ENCODE measurements at places on chromosomes 5 and 9. TPM values are rescaled to one million over a fixed set of nuclear protein-coding genes. Genes with fewer than 3 reads are reported as not detected.

- H3K27ac ChIP-seq, result no peak overlapping the region
- no peaks in the 10 kb centered on the region for H3K27me3 ChIP-seq
- no peaks in the 10 kb centered on the region for H3K36me3 ChIP-seq
- H3K4me1 ChIP-seq, result no peaks in the 10 kb centered on the region
These were observed 224.6 kb downstream of the DRD1 start for GRCh38 chr5:175219366-175219765.

DNA sequence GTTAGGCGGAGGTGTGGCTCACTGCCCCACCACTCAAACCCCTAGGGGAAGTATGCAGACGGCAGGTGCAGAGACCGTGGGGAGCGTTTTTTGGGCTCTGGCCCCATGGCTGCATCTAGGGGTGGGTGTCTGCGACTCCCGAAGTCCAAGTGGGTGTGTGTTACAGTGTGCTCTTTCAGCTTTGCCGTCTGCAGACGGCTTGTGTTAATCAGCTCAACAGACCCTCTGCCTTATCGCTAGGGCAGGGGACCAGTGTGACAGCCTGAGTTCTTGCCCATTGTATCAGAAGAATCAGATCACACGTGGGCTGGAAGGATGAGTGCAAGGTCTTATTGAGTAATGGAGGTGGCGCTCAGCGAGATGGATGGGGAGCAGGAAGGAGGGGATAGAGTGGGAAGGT lies 162.8 kb downstream of the ENC1 start:
- H3K27ac ChIP-seq, result no peak overlapping the region
- H3K36me3 ChIP-seq, result no peaks in the 10 kb centered on the region
- H3K4me1 ChIP-seq, result no peaks in the 10 kb centered on the region
- H3K4me3 ChIP-seq, result no peak overlapping the region
- H3K27me3 ChIP-seq, result no peaks in the 10 kb centered on the region
- no peak for DNase-seq

DNA sequence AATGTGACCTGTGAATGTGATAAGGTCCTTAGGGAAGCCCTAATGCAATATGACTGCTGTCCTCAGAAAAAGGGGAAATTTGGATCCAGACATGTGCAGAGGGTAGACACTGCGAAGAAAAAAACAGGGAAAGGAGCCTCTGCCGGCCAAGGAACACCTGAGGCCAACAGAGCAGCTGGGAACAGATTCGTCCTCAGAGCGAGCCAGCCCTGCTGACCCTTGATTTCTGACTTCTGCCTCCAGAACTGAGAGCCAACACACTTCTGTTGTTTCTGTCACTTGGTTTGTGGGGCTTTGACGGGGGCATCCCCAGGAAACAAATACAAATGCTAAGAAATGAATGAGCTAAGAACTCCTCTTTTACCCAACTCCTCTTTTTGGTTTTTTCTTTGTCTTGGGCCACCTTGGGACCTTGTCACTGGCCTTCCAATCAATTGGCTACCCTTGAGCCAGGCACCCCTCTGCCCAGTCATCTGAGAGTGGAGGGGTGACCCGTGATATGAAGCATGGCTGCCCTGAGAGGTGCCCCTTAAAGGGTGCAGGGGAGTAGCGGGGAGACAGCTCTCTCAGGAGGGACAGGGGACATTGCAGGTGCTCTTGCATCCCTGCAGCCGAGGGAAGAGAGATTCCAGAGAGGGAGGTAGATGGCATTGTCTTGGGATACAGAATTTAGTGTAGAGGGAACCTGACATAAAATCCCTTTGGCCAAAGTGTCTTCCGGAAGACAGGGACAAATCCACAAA lies 16.9 kb downstream of the TMOD1 start:
- H3K36me3 ChIP-seq, result no peaks in the 10 kb centered on the region
- H3K4me1 ChIP-seq, result peaks cover 33% of the 10 kb centered on the region
- H3K27ac ChIP-seq, result peak overlapping the region; percentile 64
- no peak overlapping the region for H3K4me3 ChIP-seq

- no peaks in the 10 kb centered on the region for H3K27me3 ChIP-seq
- H3K4me3 ChIP-seq, result no peak overlapping the region
- no peak for DNase-seq
- no peak overlapping the region for H3K27ac ChIP-seq
These were observed 286.7 kb upstream of the IL12B start for GRCh38 chr5:159616952-159617351.

DNA sequence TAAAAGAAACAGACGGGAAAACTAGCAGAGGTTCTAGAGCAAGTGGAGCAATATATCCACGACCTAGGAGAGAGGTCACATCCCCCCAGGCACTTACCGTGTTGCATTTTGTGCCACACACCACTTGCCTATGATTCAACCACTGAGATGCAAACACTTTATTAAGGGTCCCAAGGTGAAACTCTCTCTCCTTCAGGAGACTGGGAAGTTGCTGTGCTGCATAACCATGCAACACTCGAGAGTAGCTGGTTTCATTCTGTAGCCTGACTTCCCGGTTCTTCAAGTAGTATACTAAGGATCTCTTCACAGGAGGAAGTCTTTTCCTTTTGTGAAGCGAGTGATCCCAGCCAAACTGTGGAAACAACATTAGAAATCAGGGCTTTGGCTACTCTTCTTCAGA lies 1.6 kb downstream of the DCAF12 start:
- H3K27me3 ChIP-seq, result no peaks in the 10 kb centered on the region
- H3K4me1 ChIP-seq, result peaks cover 12% of the 10 kb centered on the region
- DNase-seq, result no peak

FGD3 gene
- 2.2 TPM for total RNA-seq

MYMK gene
- total RNA-seq, result not detected

PCDHA5 gene
- total RNA-seq, result 0.55 TPM

- DNase-seq, result no peak
- no peaks in the 10 kb centered on the region for H3K27me3 ChIP-seq
- H3K4me3 ChIP-seq, result no peak overlapping the region
- H3K36me3 ChIP-seq, result no peaks in the 10 kb centered on the region
- H3K27ac ChIP-seq, result no peak overlapping the region
These were observed 183.1 kb downstream of the GAS1 start for GRCh38 chr9:86764221-86764624.

- no peak overlapping the region for H3K27ac ChIP-seq
- no peak for DNase-seq
- peaks cover 5% of the 10 kb centered on the region for H3K4me1 ChIP-seq
- no peaks in the 10 kb centered on the region for H3K36me3 ChIP-seq
- no peak overlapping the region for H3K4me3 ChIP-seq
- no peaks in the 10 kb centered on the region for H3K27me3 ChIP-seq
These were observed 40.7 kb upstream of the RNU6ATAC start for GRCh38 chr9:134204991-134205578.

- no peaks in the 10 kb centered on the region for H3K36me3 ChIP-seq
- H3K27ac ChIP-seq, result no peak overlapping the region
- H3K4me1 ChIP-seq, result no peaks in the 10 kb centered on the region
- H3K27me3 ChIP-seq, result no peaks in the 10 kb centered on the region
- no peak overlapping the region for H3K4me3 ChIP-seq
- no peak for DNase-seq
These were observed 673.9 kb upstream of the RGMB start for GRCh38 chr5:98099448-98100105.

PHF24 gene
- 0.71 TPM for total RNA-seq

- no peak for DNase-seq
- no peaks in the 10 kb centered on the region for H3K27me3 ChIP-seq
- no peak overlapping the region for H3K4me3 ChIP-seq
- H3K36me3 ChIP-seq, result no peaks in the 10 kb centered on the region
- H3K27ac ChIP-seq, result no peak overlapping the region
These were observed 84.6 kb upstream of the DNAH5 start for GRCh38 chr5:14028938-14029584.

DNA sequence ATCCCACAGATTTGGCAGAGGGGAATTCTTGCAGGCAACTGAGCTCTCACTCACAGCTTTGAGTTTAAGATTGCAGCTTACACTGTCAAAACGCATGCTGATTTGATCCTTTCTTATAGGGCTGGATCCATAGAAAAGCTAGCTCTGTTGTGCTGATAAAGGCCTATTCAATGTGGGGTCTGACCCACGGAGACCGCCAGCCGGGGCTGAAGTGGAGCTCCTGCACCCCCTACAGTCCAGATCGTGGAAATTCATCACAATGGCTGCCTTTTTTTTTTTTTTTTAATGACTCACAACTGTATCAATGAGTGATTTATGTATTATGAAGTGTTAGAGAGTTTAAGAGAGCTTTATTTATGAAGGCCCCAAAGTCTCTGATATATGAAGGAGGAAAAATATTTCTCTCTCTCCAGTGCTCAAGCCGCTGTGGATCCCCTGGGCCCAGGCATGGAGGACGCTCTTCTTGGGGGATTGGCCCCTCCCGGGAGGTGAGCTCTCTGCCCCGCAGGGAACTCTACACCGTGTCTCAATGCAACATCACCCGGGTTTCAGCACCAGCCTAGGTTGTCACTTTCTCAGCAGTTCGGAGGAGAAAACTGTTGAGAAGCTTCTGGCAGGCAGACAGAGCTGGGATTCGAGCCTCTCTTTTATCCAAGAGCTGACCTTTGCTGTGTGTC lies 700.2 kb downstream of the IRX1 start:
- H3K4me1 ChIP-seq, result no peaks in the 10 kb centered on the region
- H3K27ac ChIP-seq, result no peak overlapping the region
- H3K27me3 ChIP-seq, result no peaks in the 10 kb centered on the region
- H3K36me3 ChIP-seq, result no peaks in the 10 kb centered on the region
- H3K4me3 ChIP-seq, result no peak overlapping the region

GRCh38 chr5:171428809-171429542 lies 9.5 kb downstream of the FGF18 start:
- H3K36me3 ChIP-seq, result no peaks in the 10 kb centered on the region
- H3K4me3 ChIP-seq, result no peak overlapping the region
- H3K27me3 ChIP-seq, result no peaks in the 10 kb centered on the region
- H3K4me1 ChIP-seq, result no peaks in the 10 kb centered on the region

GRCh38 chr5:148626081-148626613 lies 28.2 kb downstream of the HTR4 start:
- no peak overlapping the region for H3K27ac ChIP-seq
- DNase-seq, result no peak
- H3K4me3 ChIP-seq, result no peak overlapping the region
- H3K36me3 ChIP-seq, result no peaks in the 10 kb centered on the region

DNA sequence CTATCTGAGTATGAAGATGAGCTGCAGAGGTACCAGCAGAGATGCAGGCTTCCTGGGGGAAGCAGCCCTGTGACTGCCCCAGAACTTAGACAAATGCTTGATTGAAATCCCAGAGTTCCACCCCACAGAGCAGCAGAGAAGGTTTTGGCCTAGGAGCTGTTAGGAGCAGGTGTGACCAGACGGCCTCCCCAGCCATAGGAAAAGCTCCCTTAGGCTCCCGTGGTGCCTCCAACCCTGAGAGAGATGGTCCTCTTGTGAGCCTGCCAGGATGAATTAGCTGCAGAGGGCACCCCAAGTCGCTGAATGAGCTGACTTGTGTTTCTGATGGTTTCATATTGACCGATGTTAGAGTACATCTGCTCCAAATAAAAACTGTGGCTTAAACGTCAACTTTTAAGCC lies 22.1 kb downstream of the NTRK2 start:
- DNase-seq, result no peak
- no peaks in the 10 kb centered on the region for H3K27me3 ChIP-seq
- H3K4me1 ChIP-seq, result no peaks in the 10 kb centered on the region
- no peak overlapping the region for H3K4me3 ChIP-seq

GRIN1 gene
- total RNA-seq, result not detected

NUTM2G gene
- total RNA-seq, result not detected

DNA sequence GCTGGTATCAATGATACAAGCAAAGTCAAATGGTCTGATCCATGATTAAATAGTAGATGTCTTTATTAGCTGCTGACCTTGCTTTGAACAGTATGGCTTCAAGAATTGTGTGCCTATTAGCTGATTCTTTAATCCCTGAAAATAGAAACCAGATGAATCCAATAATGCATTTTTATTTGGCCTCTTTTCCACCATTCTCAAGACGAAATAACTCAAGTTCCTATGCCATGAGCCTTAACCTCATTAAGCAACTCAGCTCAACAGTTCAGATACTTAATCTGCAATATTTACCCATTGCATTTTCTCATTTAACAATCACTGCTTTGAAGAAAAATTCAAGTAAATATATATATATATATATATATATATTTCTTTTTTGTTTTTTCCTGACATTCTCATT lies 588.6 kb upstream of the MEF2C start:
- no peak for DNase-seq
- no peaks in the 10 kb centered on the region for H3K27me3 ChIP-seq
- no peaks in the 10 kb centered on the region for H3K36me3 ChIP-seq

GRCh38 chr9:124248960-124249359 lies 8.8 kb upstream of the NEK6 start:
- H3K27ac ChIP-seq, result no peak overlapping the region
- no peaks in the 10 kb centered on the region for H3K36me3 ChIP-seq
- no peaks in the 10 kb centered on the region for H3K4me1 ChIP-seq
- no peaks in the 10 kb centered on the region for H3K27me3 ChIP-seq

Data from ovary (tissue), 10 donors.